ENCODE measurements at places on chromosomes 1 and 21. TPM values are rescaled to one million over a fixed set of nuclear protein-coding genes. Genes with fewer than 3 reads are reported as not detected.

Gene INTS11
- total RNA-seq = 65.2 TPM

Gene NUDT4B
- total RNA-seq = 88.6 TPM

Gene LAMC2
- 4.9 TPM for total RNA-seq

Gene TNFAIP8L2
- total RNA-seq = 0.56 TPM

Gene KPRP
- total RNA-seq = not detected

DNA sequence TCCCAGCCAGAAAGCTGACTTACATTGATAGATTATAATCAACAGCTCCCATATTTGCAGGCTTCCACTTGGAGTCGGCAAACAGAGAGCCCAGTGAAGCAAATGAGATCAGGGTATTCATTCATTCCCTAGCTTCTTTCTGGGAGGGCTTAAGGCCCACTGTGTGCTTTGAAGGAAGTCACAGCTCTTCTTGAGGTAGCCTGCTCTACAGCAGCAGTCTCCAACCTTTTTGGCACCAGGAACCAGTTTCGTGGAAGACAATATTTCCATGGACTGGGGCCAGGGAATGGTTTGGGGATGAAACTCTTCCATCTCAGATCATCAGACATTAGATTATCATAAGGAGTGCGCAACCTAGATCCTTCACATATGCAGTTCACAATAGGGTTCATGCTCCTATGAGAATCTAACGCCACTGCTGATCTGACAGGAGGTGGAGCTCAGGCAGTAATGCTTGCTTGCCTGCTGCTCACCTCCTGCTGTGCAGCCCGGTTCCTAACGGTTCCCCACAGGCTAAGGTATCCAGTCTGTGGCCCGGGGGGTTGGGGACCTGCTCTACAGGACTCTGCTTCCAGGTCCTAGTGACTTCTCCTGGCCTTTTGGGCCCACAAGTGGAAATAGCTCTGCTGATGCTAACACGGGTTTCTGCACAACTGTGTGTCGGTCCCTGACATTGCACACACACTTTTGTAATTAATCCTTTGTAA, 13.7 kb upstream of the ADAM30 start:
- H3K27ac ChIP-seq = no peak overlapping the region
- DNase-seq = no peak
- no peak overlapping the region for H3K4me3 ChIP-seq

GRCh38 chr1:218250492-218250891, 34.6 kb upstream of the RRP15 start:
- H3K27me3 ChIP-seq = no peaks in the 10 kb centered on the region
- H3K4me1 ChIP-seq = no peaks in the 10 kb centered on the region
- H3K4me3 ChIP-seq = no peak overlapping the region

DNA sequence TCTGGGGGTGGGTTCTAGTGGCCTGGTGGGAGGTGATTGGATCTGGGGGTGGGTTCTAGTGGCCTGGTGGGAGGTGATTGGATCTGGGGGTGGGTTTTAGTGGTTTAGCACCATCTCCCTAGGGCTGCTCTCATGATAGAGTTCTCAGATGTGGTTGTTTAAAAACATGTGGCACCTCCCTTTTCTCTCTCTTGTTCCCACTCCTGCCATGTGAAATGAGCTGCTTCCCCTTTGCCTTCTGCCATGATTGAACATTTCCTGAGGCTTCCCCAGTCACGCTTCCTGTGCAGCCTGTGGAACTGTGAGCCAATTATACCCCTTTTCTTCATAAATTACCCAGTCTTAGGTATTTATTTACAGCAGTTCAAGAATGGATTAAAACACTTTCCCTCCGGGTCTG, 327.3 kb upstream of the AJAP1 start:
- peaks cover 4% of the 10 kb centered on the region for H3K4me1 ChIP-seq
- no peak for DNase-seq
- H3K27me3 ChIP-seq = no peaks in the 10 kb centered on the region
- no peak overlapping the region for H3K4me3 ChIP-seq
- no peaks in the 10 kb centered on the region for H3K36me3 ChIP-seq
- H3K27ac ChIP-seq = no peak overlapping the region

- no peaks in the 10 kb centered on the region for H3K27me3 ChIP-seq
- no peak within 1 kb of the TSS for H3K27ac ChIP-seq
- no peak for DNase-seq
- no peak within 1 kb of the TSS for H3K4me3 ChIP-seq
- no peaks in the 10 kb centered on the region for H3K36me3 ChIP-seq
Measured at GRCh38 chr1:192575499-192576189, at the start of gene RGS1. Gene RGS1, plus strand, starts transcription at chr1:192575773. Its CDS starts 20 bp downstream, at chr1:192575793.

GRCh38 chr1:27137544-27138075, 17.3 kb downstream of the SLC9A1 start:
- H3K36me3 ChIP-seq = no peaks in the 10 kb centered on the region
- no peak for DNase-seq
- H3K27ac ChIP-seq = peak overlapping the region; percentile 58
- no peaks in the 10 kb centered on the region for H3K27me3 ChIP-seq

GRCh38 chr21:33317786-33318486, 6.8 kb upstream of the IFNAR1 start:
- no peaks in the 10 kb centered on the region for H3K36me3 ChIP-seq
- no peaks in the 10 kb centered on the region for H3K27me3 ChIP-seq
- H3K4me3 ChIP-seq = no peak overlapping the region
- H3K4me1 ChIP-seq = no peaks in the 10 kb centered on the region
- no peak overlapping the region for H3K27ac ChIP-seq

DNA sequence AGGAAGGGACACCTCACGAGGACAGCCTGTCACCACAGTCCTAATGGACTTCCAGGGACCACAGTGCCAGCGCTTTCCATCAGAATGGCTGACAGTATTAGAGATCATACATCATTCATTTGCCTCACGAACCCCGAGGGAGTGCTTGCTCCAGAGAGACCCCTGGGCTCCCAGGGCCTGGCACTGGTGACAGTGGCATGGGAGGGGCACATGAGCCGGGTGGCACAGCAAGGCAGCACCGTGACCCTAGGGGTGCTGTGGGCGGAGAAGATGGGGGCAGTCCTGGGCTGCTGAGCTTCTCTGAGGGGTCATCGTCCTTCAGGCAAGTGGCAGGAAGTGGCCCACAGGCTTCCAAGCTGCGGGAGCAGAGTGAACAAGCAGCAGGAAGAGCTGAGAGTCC, 16.4 kb upstream of the TSPEAR start:
- H3K4me3 ChIP-seq = no peak overlapping the region
- no peak for DNase-seq
- H3K4me1 ChIP-seq = no peaks in the 10 kb centered on the region
- H3K27me3 ChIP-seq = no peaks in the 10 kb centered on the region
- no peaks in the 10 kb centered on the region for H3K36me3 ChIP-seq
- no peak overlapping the region for H3K27ac ChIP-seq

DNA sequence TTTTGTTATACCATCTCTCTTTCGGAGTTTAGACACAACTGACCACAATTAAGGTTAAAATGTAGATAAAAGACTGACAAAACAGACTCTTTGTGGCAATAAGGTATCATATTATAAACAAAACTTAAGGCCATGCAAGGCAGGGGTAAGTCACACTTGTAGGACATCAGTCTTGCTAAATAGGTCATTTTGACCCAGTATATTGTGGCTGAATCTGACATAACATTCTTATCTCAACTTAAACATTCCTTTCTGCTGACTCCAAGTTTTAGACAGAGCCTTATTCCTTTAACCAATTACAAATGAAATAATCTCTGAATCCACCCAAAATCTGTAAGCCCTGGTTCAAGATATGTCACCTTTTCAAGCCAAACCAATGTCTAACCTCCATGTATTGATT, 733.4 kb upstream of the B3GALT2 start:
- no peaks in the 10 kb centered on the region for H3K27me3 ChIP-seq
- no peak overlapping the region for H3K27ac ChIP-seq
- no peaks in the 10 kb centered on the region for H3K36me3 ChIP-seq
- H3K4me3 ChIP-seq = no peak overlapping the region

GRCh38 chr1:221850470-221851187, 108.7 kb upstream of the DUSP10 start:
- H3K36me3 ChIP-seq = no peaks in the 10 kb centered on the region
- H3K4me1 ChIP-seq = no peaks in the 10 kb centered on the region
- no peak for DNase-seq
- no peak overlapping the region for H3K27ac ChIP-seq
- no peaks in the 10 kb centered on the region for H3K27me3 ChIP-seq

DNA sequence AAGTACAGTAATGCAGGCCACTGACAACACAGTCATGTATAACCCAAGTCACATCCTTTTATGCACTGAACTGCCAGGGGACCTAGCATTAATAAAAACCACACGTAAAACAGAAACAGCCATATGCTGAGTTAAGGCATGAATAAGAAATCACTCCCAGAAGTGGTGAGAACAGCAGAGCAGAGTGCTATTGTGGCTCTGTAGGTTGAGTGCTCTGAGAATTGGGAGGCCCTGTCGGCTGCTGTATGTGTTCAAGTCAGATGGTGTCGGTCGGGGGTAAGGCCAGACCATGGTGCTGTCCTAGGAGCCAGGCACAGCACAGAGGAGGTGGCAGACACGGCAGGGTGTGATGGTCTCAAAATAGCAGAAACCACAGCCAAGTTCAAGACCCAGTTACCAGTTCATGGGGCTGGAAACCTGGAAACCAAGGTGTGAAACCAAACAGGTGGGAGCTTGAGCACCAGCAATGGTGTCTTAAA, 126.6 kb upstream of the COA6 start:
- H3K4me1 ChIP-seq = no peaks in the 10 kb centered on the region
- DNase-seq = no peak
- H3K27ac ChIP-seq = no peak overlapping the region
- no peak overlapping the region for H3K4me3 ChIP-seq

GRCh38 chr1:224054012-224054411, 59.9 kb upstream of the FBXO28 start:
- no peaks in the 10 kb centered on the region for H3K36me3 ChIP-seq
- no peak overlapping the region for H3K4me3 ChIP-seq
- H3K27me3 ChIP-seq = no peaks in the 10 kb centered on the region
- H3K27ac ChIP-seq = no peak overlapping the region

DNA sequence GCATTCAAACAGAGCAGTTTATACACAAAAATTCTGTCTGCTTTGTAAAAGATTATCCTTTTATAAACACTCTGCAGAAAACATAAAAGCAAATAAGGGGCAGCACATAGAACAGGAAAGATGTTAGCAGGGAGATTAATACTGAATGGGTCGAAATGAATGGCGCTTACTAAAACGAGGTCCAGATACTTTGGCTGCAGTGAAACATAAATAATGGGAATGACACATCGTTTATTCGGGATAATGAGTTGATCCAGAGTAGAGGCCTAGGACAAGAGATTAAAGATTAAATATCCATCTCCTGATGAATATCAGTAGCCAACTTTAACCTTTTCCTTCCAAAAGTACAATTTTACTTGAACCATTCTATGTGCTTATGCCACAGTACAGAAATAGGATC, 54.4 kb upstream of the PROX1 start:
- no peak overlapping the region for H3K27ac ChIP-seq
- H3K4me1 ChIP-seq = no peaks in the 10 kb centered on the region
- H3K36me3 ChIP-seq = no peaks in the 10 kb centered on the region
- no peak overlapping the region for H3K4me3 ChIP-seq

GRCh38 chr1:71586030-71586429, 505.2 kb upstream of the ZRANB2 start:
- H3K27ac ChIP-seq = no peak overlapping the region
- no peaks in the 10 kb centered on the region for H3K27me3 ChIP-seq
- H3K4me3 ChIP-seq = no peak overlapping the region
- no peak for DNase-seq
- H3K36me3 ChIP-seq = no peaks in the 10 kb centered on the region

GRCh38 chr21:44773291-44773932, 28.2 kb downstream of the UBE2G2 start:
- H3K27me3 ChIP-seq = no peaks in the 10 kb centered on the region
- no peak for DNase-seq
- no peak overlapping the region for H3K4me3 ChIP-seq
- peaks cover 70% of the 10 kb centered on the region for H3K36me3 ChIP-seq
- no peaks in the 10 kb centered on the region for H3K4me1 ChIP-seq

DNA sequence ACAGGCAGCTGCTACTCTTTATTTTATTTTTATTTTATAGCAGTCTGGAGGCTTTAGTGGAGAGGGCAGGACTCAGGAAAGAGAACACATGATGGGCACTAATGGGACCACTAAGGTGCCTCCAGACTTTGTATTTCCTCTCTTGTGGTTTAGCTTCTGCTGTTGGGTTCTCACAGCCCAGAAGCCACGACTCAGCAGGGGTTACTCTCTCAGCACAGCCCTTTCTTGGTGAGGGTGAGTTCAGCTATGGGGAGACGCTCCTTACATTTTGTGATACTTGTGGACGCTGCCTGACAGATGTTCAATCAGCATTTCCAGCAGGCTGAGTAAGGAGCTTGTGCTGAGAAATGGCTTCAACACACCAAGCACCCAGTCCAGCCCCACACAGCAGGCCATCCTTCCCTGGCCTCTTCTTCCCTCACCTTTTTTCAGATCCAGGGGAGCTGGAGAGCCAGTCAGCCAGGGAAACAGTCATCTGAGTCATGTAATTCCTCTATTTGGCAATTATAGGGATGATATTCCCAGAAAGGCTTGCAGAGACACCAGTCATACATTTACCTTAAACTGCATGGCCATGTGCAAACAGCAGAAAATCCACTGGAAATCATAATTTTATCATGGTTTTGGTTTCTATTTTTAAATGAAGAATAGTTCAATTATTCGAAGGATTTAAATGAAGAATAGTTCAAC, 53.2 kb upstream of the RAB3GAP2 start:
- no peaks in the 10 kb centered on the region for H3K27me3 ChIP-seq
- H3K4me1 ChIP-seq = no peaks in the 10 kb centered on the region
- DNase-seq = no peak
